ENCODE measurements at places on chromosomes 2 and 18.

DNA sequence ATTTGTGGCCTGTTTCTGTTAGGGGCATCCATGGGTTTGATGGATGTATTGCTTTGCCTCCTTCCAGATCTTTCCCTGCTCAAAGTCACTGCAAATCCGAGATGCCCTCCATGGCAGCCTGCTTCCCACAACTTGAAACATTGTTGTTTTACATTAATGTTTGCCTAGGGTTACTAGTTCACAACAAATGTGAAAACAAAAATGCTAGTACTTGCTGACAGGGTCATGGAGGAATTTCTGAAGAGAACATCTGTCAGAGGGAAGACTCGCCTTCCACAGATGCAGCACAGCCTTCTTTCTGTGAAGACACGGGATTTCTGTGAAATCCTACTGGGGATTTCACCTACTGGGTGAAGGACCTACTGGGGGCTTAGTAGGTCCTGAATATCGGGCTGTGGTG lies 260.0 kb upstream of the FN1 start:
- DNase-seq: no peak

- no peak for DNase-seq
Measured at GRCh38 chr18:72672364-72673184, 128.4 kb upstream of the CBLN2 start.

- DNase-seq: no peak
Measured at GRCh38 chr2:183093857-183094657, 15.5 kb downstream of the DUSP19 start.

DNA sequence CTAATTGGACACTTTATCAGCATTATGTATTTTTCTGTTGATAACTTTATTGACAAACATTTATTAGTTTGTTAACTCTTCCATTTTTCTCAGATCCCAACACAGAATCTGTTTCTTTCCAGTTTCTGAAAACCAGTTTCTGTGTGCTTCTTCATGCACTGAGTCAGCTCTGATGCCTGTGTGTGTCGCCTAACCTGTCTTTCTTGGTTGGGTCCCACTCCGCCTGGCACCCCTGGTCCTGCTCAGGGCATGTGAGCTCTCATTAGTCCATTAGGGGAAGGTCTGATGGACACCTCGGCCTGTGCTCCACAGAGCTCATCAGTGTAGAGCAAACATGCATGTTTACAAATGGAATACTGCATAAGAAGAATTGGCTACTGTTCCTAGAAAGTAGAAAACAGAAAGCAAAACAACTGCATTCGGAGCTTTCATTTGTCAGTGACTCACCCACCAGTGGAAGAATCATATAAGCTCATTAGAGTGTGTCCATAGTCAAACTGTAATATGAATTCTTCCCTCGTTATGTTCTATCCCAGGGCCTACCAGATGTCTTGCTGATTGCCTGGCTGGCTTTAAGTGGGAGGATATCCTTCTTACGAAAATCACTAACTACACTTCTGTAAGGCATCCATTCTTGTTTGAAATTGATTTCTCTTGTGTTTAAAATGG lies 137.7 kb downstream of the SNTG2 start:
- no peak for DNase-seq

- no peak for DNase-seq
Measured at GRCh38 chr2:9099341-9099751, 95.9 kb upstream of the MBOAT2 start.

GRCh38 chr2:226956659-226957058 lies 120.8 kb downstream of the RHBDD1 start:
- no peak for DNase-seq

- no peak for DNase-seq
Measured at GRCh38 chr18:2971741-2972552, 41.0 kb downstream of the LPIN2 start.

- DNase-seq: no peak
Measured at GRCh38 chr18:73235491-73235890, 367.7 kb upstream of the NETO1 start.

DNA sequence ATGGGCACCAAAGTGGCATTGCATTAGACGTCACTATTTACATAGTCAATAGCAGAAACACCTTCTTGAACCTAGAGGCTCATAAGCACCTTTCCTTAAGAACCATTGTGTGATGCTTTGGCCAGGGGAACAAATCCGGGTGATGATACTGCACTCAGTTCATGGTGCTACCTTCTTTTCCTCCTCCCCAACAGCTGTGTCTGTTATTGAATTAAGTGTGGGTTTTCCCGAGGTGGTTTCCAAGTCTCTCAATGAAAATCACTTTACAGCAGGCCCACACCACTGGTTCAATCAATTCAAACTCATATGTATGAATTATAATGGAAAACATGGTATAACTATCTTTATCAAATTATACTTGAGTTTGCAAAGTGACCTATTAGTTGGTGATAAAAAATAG lies 9.3 kb upstream of the EFEMP1 start:
- no peak for DNase-seq
